Right atrium auricular region (tissue), 2 donors: ENCODE measurements at places on chromosomes 5 and 9. TPM values are rescaled to one million over a fixed set of nuclear protein-coding genes. Genes with fewer than 3 reads are reported as not detected.

GRCh38 chr9:81822301-81822865 lies 105.8 kb upstream of the SPATA31D4 start:
- no peak overlapping the region for H3K4me3 ChIP-seq
- DNase-seq: no peak
- no peaks in the 10 kb centered on the region for H3K36me3 ChIP-seq
- no peaks in the 10 kb centered on the region for H3K4me1 ChIP-seq

DNA sequence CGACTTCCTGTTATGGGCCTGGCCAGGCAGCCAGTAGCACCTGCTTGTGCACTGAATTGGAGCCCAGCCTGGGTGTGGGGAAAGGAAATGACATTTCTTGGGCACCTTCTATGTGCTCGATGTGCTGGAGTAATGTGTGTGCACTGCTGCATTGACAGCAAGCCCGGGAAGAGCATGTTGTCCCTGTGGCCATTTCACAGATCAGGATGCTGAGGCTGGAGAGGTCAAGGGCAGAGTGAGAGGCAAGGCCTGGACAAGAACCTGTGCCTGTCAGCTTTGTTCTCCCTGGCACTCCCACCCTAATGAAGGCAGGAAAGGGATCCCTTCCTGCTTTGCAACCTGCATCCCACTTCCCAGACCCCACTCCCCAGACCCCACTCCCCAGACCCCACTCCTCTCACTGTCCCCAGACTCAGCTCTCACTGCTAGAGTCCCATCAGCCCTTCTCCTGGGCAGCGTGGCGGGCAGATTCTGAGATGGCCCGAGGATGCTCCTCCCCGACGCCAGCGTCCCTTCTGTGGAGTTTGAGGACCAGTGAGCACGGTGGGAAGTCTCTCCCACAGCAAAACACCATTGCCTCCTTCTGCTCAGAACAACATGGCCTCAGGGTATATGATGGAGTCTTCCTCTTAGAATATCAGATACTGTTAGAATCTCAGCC lies 49.6 kb downstream of the BARX1 start:
- no peaks in the 10 kb centered on the region for H3K36me3 ChIP-seq
- no peak for DNase-seq
- H3K4me1 ChIP-seq: no peaks in the 10 kb centered on the region
- H3K27me3 ChIP-seq: no peaks in the 10 kb centered on the region

Gene PCDHGA2
- total RNA-seq: 7.7 TPM

Gene LCN15
- total RNA-seq: 0.63 TPM

Gene TMOD1
- total RNA-seq: 118 TPM
